ENCODE measurements at places on chromosomes 16 and 17. TPM values are rescaled to one million over a fixed set of nuclear protein-coding genes. Genes with fewer than 3 reads are reported as not detected.

KIF19 gene
- total RNA-seq, result 1.1 TPM

SBK1 gene
- 2.7 TPM for total RNA-seq

CNGB1 gene
- total RNA-seq, result not detected

MVD gene
- total RNA-seq, result 49.3 TPM

TLCD3B gene
- total RNA-seq, result not detected

BORCS6 gene
- 10.6 TPM for total RNA-seq

PDP2 gene
- total RNA-seq, result 5.4 TPM

CDRT15 gene
- not detected for total RNA-seq

- DNase-seq, result no peak
These were observed 49.1 kb upstream of the CPNE2 start for GRCh38 chr16:57043248-57043647.

DNA sequence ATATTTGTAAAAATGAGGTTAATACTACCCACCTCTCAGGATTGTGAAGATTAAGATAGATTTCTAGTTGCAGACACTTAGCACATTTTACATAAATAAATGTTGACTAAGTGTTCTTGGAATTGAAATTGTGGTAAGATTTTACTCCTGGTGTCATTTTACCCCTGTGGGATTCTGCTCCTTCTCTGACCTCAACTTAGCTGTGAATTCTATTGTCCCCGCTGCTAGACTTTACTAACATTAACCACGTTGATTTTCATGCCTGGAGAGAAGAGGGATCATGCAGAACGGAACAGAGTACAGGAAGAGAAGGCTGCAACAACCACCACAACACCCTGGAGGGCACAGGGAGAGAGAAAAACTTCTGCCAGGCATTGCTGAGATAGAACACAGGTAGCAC is 2.1 kb upstream of the TOM1L1 start:
- no peak for DNase-seq

GRCh38 chr16:82199209-82199608 is 29.2 kb upstream of the MPHOSPH6 start:
- no peak for DNase-seq

- DNase-seq, result no peak
These were observed 15.8 kb downstream of the SNX20 start for GRCh38 chr16:50665128-50665878.

DNA sequence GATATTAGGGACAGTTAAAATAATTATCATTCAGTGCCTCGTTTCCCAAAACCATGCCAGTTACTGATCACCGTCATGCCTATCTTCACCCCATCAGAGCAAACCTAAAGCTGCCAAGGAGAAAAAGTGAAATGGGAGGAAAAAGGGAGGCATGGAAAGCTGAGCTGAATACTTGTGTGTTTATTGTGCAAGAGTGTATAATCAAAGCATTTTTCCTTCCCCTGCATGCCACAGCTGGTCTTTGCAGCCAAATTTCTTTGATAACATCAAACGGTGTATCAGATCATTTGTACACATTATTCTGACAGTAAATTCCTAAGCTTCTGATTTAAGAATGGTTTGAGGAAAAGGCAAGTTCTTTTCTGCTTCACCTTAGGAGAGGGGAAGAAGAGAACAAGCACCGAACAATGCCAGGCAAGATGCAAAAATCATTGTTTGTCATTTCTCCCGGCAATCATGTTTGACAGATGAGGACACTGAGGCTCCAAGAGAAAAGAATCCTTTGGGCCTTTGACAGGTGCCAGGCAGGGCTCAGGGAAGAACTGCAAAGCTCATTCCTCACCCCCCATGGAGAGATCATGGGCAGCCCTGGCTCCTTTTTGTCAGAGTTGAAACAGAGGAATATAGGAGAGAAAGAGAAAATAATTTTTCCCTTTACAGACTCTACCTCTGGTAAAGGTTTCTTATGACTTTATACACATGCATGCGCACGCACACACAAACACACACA is 51.4 kb upstream of the ARHGAP44 start:
- DNase-seq, result no peak

GRCh38 chr16:67432506-67432890 is 1.6 kb downstream of the HSD11B2 start:
- DNase-seq, result no peak

DNA sequence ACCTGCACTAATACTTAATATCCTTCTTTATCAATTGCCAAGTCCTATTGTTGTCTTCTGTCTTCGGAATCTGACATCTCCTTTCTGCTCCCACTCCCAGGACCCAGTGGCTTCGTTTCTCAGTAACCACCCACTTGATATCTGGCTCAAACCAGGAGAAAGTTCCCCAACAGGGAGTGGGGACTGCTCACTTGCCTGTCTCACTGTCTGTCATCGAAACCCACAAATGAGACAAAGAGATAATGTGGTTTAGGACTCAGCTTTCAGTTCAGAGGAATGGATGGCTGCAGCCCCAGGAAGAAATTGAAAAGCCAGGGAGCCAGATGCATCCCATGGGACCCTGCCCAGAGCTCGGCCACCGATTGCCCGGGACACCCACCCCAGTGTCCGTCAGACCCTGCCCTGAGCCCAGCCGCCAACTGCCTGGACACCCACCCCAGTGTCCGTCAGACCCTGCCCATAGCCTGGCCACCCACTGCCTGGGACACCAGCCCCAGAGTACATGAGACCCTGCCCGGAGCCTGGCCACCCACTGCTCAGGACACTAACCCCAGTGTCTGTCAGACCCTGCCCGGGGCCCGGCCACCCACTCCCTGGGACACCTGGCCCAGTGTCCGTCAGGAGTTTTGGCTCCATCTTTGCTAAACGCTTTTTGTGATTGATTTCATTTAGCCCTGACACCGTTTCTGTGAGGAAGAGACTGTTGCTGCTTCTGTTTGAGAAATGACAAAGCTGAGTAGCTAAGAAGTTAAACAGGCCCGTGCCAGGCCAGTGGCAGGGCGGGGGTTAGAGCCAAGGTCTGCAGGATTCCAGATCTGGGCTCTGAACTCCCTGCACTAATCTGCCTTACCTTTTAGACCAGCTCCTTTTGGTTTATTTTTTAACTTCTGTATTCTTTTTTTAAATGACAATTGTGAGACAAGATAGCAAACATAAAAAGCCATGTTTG is 251.4 kb downstream of the PHKB start:
- DNase-seq, result no peak

DNA sequence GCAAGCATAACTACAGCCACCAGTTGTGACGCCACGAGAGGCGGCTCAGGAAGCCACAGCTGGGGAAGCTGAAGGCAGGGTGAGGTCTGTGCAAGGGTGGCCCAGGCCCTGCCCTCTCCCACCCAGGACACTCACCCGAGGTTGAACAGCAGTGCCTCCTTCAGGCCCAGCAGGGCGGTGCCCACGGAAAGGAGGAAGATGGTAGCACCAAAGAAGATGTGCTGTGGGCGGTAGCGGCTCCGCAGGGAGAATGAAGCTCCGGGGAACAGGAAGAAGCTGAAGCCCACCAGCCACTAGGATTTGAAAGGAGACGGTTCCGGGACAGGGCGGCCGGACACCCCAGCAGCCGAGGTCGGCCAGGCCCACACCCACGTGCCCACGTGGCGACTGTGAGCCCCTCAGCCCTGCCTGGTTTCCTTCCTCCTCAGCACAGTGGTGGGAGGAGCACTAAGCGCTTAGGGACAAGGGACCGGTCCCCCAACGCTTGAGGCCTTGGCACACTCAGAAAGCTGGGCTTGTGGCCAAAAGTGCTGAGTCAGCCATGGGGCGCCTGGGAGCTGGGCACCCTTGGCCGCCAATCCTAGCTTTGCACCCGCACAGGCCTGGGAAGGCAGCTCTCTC is 11.0 kb downstream of the CYB561 start:
- no peak for DNase-seq

GRCh38 chr16:73143002-73143401 is 95.1 kb upstream of the ZFHX3 start:
- DNase-seq, result no peak

DNA sequence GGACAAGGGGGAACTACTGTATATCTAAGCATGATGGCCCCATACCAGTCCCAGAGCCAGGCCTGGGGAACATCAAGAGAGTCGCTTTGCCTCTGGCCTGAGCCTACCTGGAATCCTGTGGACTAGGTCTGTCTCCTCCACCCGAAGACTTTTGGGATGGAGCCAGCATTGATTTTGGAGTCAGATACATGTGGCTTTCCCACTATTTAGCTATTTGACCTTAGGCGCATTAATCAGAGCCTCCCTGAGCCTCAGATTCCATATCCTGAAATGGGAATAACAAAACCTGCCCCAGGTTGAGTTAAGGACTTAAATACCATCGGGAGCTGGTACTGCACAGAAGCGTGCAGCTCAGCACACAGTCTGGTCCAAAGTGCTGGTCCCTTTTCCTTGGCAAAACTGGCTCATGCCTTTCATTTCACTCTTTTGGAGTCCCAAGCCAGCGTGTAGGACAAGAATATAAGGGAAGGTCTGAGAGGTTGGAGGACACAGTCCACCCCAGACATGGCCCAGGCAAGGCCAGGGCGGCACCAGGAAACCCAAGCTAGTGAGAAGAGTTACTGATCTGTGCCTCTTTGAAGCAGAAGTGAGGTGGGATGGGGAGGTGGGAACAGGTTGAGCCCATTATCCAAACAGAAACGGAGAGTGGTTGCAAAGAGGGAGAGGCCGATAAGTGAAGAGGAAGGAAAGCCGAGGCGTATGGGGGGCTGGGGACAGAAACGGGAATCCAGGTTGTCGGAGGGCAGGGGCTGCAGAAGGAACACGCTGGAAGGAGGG is 986 bp downstream of the FA2H start:
- no peak for DNase-seq

DNA sequence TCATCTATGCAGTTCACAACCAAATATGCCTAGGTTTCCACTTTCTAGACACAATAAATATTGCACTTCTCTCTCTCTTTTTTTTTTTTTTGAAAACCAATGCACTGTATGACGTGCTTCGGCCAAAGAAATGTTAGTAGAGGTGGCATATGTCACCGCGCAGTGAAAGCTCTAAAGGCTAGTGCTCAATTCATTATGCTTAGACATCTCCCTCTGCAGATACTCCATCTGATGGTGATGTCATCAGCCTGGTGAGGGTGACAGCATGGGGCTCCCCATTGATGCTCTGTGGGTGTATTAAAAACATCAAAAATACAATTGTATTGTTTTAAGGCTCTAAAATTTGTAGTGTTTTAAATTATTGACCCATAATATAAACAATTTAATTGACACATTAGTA is 608.8 kb upstream of the C16orf82 start:
- no peak for DNase-seq

DNA sequence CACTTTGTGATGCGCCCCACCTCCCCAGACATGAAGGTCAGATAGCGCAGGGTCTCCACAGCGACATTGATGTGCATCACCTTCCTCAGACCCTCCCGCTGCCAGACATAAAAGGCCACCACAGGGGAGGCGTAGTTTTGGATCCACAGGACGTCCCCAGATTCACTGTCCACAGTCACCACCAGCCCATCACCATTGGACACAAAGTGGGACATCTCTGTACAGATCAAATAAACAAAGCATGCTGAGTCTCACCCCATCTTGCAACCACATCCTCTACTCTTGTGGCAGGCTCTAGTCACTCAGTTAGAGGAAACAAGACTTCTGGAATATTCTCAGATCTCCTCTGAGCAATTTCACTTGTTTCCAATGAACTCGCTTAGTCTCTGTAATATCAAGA is 46.3 kb upstream of the ICAM2 start:
- no peak for DNase-seq

DNA sequence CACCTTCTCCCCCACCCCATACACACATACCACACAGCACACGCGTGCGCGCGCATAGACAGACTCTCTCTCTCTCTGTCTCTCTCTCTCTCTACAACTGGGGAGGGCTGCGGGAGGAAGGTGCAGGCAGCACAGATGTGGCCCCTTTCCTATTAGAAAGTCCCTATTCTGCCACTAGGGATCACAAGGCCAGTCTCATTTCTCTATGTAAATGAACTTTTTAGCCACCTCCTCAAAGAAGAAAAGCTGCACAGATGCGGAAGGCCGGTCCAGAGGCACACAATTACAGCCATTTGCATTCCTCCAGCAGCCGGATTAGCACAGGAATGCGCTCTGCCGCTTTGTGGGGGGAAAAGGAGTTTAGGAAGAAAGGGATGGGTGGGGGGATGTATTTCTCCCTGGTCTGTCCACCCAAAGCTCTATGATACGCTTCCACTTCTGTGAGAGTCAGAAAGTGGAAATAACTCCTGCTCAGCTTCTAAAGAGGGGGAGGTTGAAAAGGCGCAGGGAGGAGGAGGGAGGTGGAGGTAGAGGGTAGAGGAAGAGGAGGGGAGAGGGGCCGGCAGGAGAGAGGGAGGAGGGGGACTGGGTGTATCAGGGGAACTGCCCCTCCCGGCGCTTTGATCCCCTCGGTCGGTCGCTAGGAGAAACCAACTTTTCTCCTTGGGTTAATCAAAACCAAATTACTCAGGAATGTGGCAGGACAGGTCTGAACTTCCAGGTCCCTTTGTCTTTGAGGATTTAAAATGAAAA is 11.7 kb downstream of the ZFHX3 start:
- no peak for DNase-seq

DNA sequence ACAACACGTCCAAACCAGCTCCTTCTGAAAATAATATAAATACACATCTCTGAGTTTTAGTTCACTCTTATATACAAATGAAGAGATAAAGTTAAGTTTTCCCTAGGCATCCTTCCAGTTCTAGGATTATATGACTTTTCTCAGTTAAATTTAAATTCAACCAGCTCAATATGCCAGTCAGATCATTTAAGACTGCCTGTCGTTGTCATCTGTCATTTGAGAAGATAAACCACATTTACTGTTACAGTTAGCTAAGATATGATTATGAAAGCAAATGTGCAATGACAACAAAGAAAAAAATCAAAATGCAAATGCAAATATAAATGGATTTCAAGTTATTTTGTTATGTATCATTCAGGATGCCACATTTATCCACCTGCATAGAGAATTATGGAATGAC is 671.7 kb upstream of the GOT2 start:
- no peak for DNase-seq

GRCh38 chr17:4536742-4537411 is 18.3 kb downstream of the MYBBP1A start:
- no peak for DNase-seq
